Stimulated activated memory B cell treated with anti-CD40 and anti-IgM and Interleukin-4, amounts not matched to agents 10 μg/mL and 1 μg/mL and 100 μg/mL, for 72 hours (primary cell): ENCODE measurements at places on chromosomes 2 and 18.

GRCh38 chr2:239264838-239265651 is 135.8 kb downstream of the HDAC4 start:
- peak; percentile 45 for ATAC-seq

DNA sequence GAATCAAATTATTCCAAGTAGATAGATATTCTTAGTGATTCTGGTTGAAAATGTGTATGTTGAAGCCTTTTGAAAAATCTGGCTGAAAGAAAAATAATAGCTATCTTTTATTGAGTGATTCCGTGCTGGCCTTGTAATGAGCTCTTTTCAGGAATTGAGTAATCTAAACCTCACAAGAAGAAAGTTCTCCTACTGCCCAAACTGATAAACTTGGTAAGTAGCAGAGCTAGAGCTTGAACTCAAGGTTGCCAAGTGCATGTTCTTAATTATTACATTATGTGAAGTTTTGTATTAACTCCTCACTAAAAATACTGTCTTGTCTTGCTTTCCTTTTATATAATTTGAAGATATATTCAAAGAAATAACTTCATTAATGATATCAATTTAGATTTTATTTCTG is 1.6 kb upstream of the PPP1R1C start:
- no peak for ATAC-seq

DNA sequence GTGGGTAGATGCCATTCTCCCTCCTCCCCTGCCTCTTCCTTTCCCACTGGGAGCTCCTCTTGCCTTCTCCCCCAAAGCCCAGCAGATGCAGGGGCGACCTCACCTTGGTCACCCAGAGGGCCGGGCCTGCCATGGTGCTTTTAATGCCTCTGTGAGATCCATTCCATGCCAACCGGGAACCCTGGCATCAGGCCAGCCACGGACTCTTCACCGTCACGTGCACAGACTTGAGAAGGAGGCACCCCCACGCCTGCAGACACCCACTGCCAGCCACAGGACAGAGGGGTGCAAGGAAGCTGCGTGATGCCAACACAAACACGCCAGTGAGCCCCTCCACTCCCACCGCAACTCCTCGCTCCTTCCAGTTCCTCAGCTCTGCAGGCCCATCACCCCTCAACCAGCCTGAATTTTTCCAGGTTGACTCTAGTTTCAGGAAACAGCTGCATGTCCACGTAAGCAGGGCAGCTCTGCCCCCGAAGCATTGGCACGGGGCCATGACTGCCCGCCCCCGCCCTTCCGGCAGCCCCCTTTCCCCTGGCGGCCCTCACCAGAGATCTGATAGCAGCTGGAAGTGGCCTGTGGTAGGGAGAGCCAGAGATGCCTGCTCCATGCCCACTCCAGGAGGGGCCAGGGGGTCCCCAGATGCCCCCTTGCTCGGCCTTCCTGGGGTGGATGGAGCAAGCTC is 50.8 kb downstream of the DNMT3A start:
- ATAC-seq, result no peak

DNA sequence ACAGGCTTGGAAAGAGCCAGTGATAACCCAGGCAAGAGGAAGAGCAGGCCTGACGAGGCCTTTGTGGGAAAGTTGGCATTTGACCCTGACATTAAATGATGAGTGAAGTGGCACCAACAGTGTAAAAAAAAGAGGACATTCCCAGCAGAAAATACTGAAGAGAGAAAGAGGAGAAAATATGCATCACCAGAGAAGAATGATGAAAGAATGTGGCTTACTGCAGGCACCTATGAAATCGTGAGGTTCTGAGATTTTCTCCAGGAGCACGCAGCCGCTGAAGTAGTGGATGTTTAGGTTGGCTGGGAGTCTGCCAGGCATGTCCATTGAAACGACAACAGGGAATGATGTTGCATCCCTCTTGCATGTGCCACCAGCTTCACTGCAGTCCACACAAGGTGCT is 13.8 kb downstream of the EHD3 start:
- no peak for ATAC-seq

DNA sequence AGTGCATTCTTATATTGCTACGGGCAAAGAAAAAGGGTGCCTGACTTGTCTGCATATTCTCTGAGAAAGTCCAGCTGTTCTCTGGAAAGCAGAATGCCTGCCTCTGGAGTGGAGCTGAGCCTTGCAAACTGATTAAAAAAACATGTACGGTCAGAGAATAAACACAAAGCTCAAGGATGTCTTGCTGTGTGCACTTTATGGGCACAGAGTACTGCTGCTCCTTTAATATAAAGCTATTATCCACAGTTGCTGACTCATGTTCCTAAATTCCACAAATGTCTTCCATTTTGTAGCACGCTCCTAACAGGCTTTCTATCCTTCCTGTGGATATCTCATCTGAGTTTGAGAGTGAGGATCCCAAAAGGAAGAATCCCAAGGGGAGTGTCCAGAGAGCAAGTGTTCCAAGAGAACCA is 229.0 kb downstream of the MREG start:
- no peak for ATAC-seq

GRCh38 chr2:84121-84520 is 37.8 kb upstream of the FAM110C start:
- ATAC-seq, result no peak

DNA sequence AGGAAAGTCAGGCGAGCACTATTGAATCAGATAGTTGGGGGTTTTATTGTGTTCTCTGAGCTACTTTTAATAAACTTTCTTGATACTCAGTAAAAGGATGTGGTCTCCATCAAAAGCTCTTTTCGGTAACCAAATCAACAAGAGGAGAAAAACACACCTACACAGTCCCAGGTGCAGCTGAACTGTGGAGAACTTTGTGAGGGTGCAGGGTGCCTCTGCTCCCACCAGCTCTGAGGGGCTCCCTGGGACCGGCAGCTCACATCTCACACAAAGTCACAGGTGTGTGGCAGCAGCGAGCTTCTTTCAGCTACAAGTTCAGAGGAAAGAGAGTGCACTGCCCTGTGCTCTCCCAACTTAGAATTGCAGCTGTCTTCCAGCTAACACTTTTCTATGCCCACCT is 650.4 kb downstream of the RNF144A start:
- no peak for ATAC-seq

GRCh38 chr2:96265349-96265839 is 403 bp downstream of the TMEM127 start:
- peak; percentile 47 for ATAC-seq

DNA sequence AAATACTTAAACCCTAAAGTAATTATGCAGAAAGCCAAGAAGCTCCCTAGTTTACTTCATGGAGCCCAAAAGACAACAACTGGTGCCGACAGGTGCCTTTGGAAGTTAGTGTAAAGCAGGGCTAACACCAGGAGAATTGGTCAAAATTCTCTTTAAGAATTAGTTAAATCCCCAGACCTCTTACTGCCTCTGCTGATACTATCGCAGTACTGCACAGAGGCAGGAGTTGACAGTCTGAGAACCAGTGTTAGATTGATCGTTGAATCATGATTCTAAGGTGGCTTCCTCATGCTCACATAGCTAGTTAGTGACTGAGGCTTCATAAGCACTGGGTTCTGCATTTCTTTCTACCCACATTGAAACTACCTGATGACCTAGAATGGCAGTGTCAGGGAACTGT is 445.0 kb downstream of the XIRP2 start:
- no peak for ATAC-seq

DNA sequence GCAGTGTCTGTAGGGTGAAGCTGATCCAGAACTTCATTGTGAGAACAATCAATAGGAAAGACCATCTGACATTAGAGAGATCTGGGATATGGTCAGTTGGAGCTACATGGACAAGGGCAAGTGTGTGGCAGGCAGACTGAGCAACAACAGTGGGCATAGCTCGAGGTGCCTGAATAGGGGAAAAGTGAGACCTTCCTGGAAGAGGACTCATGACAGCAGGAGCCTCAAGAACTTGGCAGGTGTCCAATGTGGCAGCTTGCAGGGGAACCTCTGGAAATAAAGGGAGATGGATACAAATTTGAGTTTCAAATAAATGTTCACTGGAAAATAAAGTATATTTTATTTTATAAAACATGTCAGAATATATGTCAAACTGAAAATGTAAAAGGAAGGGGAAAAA is 117.9 kb downstream of the TANC1 start:
- ATAC-seq, result no peak

GRCh38 chr18:6411382-6411781 is 3.3 kb downstream of the L3MBTL4 start:
- ATAC-seq, result no peak
